H1 (cell line): ENCODE measurements at places on chromosomes 11 and 22.

- no peak overlapping the region for H3K4me3 ChIP-seq
- DNase-seq: no peak
- no peaks in the 10 kb centered on the region for H3K27me3 ChIP-seq
- H3K4me1 ChIP-seq: peaks cover 4% of the 10 kb centered on the region; the same call in 1 of the 2 replicates
Measured at GRCh38 chr22:28187612-28188011, 268.6 kb upstream of the PITPNB start.

GRCh38 chr11:25855916-25856315 is 476.0 kb upstream of the ANO3 start:
- no peak overlapping the region for H3K27ac ChIP-seq
- no peaks in the 10 kb centered on the region for H3K36me3 ChIP-seq
- no peaks in the 10 kb centered on the region for H3K4me1 ChIP-seq
- H3K4me3 ChIP-seq: no peak overlapping the region
- no peak for DNase-seq
- no peaks in the 10 kb centered on the region for H3K27me3 ChIP-seq

DNA sequence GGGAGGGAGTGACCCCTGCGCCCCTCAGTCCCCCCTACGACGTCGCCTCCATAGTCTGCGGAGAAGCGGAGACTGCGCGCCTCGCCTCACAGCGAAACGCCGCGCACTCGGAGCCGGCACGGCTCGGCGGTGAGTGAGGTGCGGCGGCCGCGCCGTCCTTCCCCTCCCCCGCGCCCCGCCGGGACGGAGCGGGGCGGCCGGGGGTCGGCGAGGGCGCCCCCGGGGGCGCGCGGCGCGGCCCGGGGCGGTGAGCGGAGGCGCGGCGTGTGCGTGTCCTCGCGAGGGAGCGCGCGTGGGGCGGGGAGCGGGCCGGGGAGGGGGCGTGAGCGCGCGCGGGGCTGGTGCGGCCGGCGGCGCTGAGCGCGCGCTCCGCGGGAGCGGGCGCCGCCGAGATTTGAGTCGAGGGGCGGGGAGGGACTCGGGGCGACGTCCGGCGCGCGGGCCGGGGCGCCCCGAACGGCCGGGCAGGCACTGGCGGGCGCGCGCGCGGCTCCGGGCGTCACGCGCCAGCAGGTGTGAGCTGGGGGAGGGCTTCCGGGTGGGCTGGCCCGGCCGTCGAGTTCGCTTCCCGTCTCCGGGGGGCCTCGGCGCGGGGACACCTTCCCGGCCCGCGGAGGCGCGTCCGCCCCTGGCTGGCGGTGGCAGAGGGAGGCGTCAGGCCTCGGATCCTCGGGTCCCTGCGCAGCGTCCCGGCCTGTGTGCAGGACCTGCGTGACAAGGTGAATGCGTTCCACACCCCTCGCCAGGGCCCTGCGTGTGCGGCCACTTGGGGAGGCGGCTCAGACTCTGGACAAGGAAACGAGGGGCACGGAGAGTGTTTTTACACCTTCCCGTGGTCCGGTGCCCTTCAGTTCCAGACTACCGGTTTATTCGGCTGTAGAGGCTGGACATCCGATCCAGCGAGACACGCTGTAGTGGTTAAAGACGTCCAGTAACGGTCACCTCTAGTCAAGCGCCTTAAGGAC is 50.4 kb downstream of the FAM83F start:
- peaks cover 1% of the 10 kb centered on the region; the same call in 1 of the 2 replicates for H3K4me1 ChIP-seq
- peak overlapping the region; percentile 91 for H3K4me3 ChIP-seq
- DNase-seq: peak; percentile 74
- peak overlapping the region; percentile 94 for H3K27ac ChIP-seq
- H3K27me3 ChIP-seq: no peaks in the 10 kb centered on the region

DNA sequence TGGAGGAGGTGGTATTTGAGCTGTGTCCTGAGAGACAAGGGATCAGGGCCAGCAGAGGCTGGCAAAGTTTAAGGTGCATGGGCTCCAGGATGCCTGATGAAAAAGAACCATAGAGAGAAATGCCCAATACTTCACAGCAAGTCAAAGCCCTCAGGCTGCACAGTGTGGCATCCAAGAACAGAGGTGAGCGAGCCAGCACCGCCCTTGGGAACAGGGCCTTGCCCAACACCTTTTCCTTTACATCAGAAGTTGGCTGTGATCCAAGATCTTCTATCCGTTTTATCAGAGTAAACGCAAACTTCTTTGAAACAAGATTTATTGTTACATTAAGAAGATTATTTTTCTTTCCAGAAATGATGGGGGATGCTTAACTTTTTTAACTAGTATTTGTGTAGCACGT is 1.4 kb downstream of the B3GNT6 start:
- H3K4me3 ChIP-seq: no peak overlapping the region
- no peak overlapping the region for H3K27ac ChIP-seq
- H3K27me3 ChIP-seq: peaks cover 22% of the 10 kb centered on the region
- peaks cover 7% of the 10 kb centered on the region for H3K4me1 ChIP-seq

DNA sequence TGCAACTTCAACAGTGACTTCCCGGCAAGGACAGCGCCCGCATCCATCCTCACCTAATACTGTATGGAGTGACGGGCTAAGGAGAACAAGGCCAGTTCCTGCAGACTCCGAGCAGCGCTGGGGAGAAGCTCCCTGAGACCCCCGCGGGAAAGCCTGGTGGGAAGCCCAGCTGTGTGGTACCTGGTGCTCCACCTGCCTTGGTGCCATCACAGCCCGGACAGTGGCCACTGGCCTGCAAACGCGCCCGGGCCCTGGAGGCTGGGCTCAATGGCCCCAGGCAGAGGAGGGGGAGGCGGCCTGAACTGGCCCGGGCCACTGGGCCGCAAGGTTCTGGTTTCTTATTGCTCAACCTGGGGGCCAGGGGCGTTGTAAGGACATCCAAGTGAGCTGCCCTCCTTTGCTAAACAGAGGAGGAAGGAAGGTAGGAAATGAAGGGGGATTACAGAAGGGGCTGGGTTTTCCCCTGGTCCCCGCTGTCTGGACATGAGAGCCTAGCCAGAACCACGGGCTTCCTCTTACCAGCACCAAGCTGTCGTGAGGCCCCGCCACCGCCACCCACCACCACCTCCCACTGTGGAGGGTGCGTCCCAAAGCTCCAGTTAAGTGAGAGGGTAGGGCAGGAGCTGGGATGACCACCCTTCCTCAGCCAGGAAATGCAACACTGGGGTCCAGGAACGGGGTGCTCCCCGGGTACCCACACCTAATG is 8.5 kb upstream of the CDC42BPG start:
- peaks cover 4% of the 10 kb centered on the region for H3K4me1 ChIP-seq
- H3K36me3 ChIP-seq: no peaks in the 10 kb centered on the region
- DNase-seq: no peak
- H3K27me3 ChIP-seq: no peaks in the 10 kb centered on the region

- H3K27ac ChIP-seq: no peak overlapping the region
- no peaks in the 10 kb centered on the region for H3K36me3 ChIP-seq
- H3K4me3 ChIP-seq: no peak overlapping the region
- H3K4me1 ChIP-seq: no peaks in the 10 kb centered on the region
Measured at GRCh38 chr11:111607751-111608150, 5.5 kb downstream of the SIK2 start.

DNA sequence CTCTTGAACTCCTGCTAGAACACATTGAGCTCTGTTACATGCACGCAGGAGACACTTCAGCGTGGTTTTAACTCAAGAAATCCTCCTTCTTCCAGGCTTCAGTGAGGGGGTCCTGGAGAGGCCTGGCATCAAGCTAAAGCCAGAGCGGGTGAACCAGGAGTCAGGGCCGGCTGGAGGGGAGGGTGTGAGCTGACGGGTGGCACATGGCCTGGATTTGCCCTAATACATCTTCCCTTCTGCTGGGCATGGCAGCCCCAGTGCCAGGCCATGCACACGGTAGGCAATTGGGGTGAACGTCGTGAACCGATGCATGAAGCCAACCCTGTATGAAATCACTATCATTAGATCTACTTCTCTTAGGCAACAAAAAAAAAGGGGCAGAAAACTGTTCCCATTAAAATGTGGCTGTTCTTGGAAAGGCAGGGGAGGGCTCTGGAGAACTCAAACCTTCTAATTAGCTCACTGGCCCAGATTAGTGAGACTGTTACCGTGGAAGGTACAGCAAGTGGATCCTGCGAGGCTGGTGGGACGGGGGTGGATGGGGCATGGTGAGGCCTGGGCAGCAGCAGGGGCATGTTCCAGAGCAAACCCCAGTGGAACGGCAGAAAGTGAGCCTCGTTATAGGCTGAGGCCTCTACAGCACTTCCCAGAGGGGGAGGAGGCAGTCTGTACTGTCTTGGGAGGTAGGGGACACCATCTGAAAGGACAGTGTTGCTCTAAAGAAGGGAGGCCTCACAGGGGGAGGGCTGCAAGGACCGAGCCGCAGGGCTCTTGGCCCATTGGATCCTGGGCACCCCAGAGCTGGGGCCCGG is 10.6 kb downstream of the IFT27 start:
- DNase-seq: no peak
- H3K4me1 ChIP-seq: no peaks in the 10 kb centered on the region
- H3K27me3 ChIP-seq: no peaks in the 10 kb centered on the region
- no peak overlapping the region for H3K27ac ChIP-seq

- H3K4me1 ChIP-seq: no peaks in the 10 kb centered on the region
- no peak for DNase-seq
- no peaks in the 10 kb centered on the region for H3K27me3 ChIP-seq
- no peaks in the 10 kb centered on the region for H3K36me3 ChIP-seq
Measured at GRCh38 chr22:42766860-42767259, 46.2 kb upstream of the A4GALT start.

GRCh38 chr22:17314487-17314886 is 54.8 kb upstream of the CECR2 start:
- H3K4me3 ChIP-seq: no peak overlapping the region
- no peaks in the 10 kb centered on the region for H3K36me3 ChIP-seq
- no peaks in the 10 kb centered on the region for H3K27me3 ChIP-seq
- no peak for DNase-seq

GRCh38 chr22:39298241-39298987 is 21.0 kb downstream of the RPL3 start:
- no peaks in the 10 kb centered on the region for H3K27me3 ChIP-seq
- peaks cover 2% of the 10 kb centered on the region for H3K4me1 ChIP-seq
- no peak overlapping the region for H3K27ac ChIP-seq
- H3K36me3 ChIP-seq: no peaks in the 10 kb centered on the region
- DNase-seq: no peak

DNA sequence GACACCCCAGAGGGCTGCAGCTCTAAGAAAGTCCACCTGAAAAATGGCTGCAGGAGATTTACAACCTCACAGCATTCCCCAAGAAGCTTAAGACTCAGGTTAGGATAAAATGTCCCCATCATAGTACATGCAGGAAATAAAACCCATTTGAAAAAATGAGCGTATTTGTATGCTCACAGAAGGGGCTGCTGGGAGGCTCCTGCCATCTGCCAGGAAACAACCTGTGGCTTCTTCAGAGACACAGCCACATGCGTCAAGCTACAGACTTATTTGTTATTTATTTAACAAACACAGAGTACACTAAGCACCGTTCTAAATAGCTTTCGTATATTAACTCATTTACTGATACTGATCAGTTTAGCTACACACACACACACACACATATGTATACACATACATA is 73.4 kb downstream of the FEZ1 start:
- H3K27ac ChIP-seq: no peak overlapping the region
- H3K36me3 ChIP-seq: no peaks in the 10 kb centered on the region

- no peak overlapping the region for H3K27ac ChIP-seq
- H3K4me3 ChIP-seq: no peak overlapping the region
Measured at GRCh38 chr11:66172146-66172545, 96.3 kb upstream of the RAB1B start.

- no peak overlapping the region for H3K4me3 ChIP-seq
- no peak overlapping the region for H3K27ac ChIP-seq
- no peak for DNase-seq
- peaks cover 2% of the 10 kb centered on the region for H3K4me1 ChIP-seq
- no peaks in the 10 kb centered on the region for H3K27me3 ChIP-seq
- no peaks in the 10 kb centered on the region for H3K36me3 ChIP-seq
Measured at GRCh38 chr22:30434843-30435242, 9.3 kb downstream of the MTFP1 start.

DNA sequence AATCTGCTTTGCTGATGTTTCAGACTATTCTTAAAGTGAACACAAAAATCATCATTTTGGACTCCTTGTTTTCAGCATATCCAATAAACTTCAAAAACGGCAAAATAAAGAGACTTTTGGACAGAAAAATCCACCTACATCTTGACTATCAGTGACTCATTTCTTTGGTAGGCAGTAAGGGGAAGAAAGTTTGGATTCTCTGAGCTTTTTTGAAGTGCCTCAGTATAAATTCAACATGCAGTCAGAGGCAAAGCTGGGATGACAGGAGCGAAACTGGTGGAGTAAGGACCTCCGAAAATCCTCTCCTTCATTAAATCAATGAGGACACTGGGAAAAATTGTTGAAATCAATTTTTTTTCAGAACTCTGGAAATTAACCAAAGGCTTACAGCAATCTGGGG is 29.7 kb downstream of the EFCAB6 start:
- DNase-seq: no peak
- no peaks in the 10 kb centered on the region for H3K36me3 ChIP-seq
- H3K4me3 ChIP-seq: no peak overlapping the region
- H3K4me1 ChIP-seq: no peaks in the 10 kb centered on the region
- no peaks in the 10 kb centered on the region for H3K27me3 ChIP-seq

DNA sequence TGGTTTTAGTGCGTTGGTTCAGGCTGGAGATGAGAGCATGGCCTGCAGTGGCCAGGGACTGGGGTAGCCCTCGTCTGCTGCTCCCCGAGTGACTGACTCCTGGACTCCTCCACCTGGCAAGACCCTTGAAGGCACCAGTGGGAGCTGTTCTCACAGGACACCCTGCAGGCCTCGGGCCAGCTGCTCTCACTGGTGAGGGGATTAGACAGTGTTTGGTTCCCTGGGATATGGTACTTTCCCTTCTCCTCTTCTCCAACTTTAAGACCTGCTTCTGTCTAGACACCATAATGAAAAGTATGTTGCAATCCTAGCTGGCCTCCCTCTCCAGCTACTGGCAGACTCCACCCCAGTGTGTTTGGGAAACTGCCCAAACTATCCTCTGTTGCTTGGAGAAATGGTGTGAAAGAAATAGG is 168.8 kb upstream of the CADM1 start:
- no peaks in the 10 kb centered on the region for H3K36me3 ChIP-seq
- DNase-seq: no peak
- no peaks in the 10 kb centered on the region; the same call in 1 of the 2 replicates for H3K27me3 ChIP-seq

DNA sequence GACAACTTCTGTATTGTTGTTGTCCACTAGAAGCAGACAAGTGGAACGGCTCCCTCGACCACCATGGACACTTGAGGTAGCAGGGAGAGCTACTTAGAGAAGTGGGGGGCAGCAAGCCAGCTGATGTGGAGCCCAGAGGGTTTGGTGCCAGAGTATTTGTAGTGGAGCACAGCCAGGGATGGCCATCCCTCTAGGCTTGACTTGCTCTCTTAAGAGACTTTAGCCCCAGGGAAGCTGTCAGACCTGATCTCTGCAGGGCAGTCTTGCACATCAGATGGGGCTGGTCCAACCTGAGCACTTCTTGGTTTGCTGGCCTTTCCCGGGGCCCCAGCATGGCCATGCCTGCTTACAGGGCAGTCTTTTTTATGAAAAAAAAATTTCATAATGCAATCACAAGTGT is 15.0 kb upstream of the TMEM135 start:
- no peak overlapping the region for H3K27ac ChIP-seq
- no peaks in the 10 kb centered on the region for H3K4me1 ChIP-seq
- H3K4me3 ChIP-seq: no peak overlapping the region
- no peak for DNase-seq
- H3K36me3 ChIP-seq: no peaks in the 10 kb centered on the region
